ENCODE measurements at places on chromosomes 3 and 15. TPM values are rescaled to one million over a fixed set of nuclear protein-coding genes. Genes with fewer than 3 reads are reported as not detected.

- DNase-seq: no peak
Observed at GRCh38 chr3:65963787-65964677, 74.7 kb downstream of the MAGI1 start.

- no peak for DNase-seq
Observed at GRCh38 chr15:57345584-57345983, 30.7 kb upstream of the CGNL1 start.

DNA sequence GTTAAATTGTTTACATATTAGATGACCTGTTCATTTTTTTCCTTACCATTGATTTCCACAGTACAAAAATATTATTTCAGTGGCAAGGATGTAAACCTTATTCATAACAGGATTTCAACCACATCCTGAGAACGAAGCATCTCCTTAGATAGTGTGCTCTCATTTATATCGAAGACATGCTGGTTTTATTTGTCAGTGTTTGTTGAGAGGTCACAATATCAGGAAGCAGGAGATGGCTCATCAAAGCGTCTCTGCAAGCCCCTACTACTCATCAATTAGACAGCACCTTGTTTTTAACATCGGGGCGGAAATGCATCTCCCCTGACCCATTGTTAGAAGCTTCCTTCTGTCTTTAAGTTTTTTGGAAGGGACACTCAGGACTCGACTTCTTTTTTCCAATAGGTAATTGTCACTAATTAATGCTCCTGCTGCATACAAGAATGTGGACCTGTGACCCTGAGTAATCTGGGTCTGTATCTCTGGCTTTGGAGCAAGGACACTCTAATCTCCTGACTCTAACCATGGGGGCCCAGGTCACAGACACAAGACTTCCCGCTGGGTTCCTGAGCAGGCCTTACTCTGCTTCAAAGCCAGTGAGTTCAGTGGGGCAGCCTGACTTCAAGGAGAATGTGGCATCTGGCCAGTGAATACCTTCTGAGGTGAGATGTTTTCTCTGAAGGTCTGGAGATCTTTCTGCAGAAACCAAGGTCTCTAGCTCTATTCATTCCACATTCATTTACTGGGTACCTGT is 50.3 kb downstream of the MECOM start:
- DNase-seq: no peak

DNA sequence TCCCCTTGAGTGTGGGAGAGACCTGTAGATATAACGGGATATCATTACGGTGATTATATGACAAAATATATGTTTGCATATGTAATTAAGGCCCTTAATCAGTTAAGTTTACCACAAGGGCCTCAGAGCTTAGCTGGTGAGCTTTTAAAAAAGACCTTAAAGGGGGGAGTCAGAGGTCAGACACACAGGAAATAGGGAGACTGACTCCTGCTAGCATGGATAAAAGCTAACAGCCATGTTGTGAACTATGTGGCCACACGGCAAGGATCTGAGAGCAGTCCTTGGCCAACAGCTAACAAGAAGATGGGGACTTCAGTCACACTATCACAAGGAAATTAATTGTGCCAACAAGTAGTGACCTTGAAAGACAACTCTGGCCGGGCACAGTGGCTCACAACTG is 3.1 kb downstream of the STAG1 start:
- no peak for DNase-seq

DNA sequence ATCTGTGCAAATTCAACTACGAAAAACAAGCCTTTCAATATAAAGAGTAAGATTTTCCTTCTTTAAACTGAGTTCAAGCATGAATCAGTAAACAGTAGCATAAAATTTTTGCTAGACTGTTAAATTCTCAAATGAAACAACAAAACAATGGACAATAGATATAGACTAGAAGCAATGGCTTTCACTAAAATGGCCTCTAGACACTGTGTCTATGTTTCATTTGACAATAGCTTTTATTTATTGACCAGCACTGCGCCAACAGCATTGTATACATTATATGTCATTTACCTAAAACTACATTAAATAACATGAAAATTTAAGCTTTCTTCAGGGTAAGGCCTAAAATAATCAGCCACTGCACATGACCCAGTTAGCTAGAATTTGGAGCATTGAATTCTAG is 148.5 kb downstream of the DUT start:
- DNase-seq: no peak

- DNase-seq: no peak
Observed at GRCh38 chr3:8276506-8276905, 225.1 kb upstream of the LMCD1 start.

GRCh38 chr3:37770336-37770735 is 91.3 kb upstream of the CTDSPL start:
- no peak for DNase-seq

- DNase-seq: no peak
Observed at GRCh38 chr15:27062951-27063350, 92.0 kb downstream of the GABRG3 start.

DNA sequence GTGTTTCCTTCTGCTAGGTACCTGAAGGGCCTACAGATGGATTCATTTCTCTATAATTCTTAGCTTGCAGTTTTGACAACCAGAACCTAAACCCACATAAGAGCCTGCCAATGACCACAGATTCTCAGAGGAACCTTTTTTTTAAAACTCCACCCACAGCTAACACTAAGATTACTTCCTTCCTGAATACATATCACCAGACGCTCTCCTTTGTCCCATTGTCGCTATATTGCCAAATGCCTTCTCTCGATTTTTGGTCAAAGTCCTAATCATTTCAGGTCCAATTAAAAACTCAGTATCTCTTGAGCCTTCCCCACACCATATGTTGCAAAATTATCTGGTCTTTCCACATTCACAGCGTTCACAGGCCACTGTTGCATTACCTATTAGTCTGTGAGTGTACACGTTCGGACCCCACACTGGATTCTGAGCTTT is 12.4 kb downstream of the ZNF710 start:
- DNase-seq: no peak

DNA sequence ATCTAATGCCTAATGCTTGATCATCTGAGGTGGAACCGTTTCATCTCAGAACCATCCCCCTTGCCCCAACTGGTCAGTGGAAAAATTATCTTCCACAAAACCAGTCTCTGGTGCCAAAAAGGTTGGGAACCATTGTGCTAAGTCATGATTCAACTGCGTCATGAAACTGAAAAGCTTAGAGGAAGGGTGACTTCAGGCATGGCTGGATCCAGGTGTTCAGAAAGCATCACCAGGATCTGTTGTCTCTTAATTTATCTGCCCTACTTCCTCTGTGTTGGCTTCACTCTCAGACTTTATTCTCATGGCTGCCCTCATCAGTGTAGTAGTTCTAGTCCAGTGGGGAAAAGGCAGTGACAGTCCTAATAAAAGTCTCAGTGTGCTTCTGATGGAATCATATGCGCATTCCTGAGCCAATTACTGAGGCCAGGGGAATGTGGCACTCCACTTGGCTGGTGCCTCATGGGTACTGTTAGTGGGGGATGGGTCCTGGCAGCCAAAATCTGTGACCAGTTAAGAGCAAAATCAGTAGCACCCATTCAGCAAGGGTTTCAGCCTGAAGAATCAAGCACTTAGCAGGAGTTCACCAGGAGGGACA is 110.3 kb downstream of the WNT5A start:
- no peak for DNase-seq

DNA sequence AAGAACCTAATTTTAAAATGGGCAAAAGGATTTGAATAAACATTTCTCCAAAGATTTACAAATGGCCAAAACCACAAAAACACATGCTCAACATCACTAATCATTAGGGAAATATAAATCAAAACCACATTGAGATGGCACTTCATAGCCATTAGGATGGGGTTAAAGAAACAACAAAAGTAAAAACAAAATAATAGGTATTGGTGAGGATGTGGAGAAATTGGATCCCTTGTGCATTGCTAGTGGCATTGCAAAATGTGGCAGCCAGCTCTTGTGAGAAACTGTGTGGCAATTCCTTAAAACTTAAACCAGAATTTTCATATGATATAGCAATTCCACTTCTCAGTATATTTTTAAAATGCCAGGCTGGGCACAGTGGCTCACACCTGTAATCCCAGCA is 126.5 kb downstream of the STT3B start:
- no peak for DNase-seq

DNA sequence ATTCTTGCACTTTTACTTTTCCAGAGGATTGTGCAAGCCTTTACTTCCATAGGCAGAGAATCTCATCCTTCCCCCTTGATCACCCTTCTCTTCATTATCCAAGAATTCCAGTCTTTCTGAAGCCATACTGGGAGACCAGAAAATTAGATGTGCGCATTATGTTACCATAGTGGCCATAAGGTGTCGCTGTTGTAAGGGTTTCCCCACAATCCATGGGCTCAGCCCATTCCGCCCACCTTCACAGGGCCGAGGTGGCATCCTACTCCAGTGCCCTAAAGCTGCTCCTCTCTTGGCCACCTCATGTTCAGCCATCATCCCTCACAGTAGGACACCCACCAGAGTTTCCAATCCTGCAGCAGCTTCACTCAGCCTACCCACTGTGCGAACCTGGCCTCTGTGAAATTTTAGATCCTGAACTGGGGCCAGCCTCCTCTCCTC is 35.0 kb downstream of the CTSH start:
- DNase-seq: no peak

DNA sequence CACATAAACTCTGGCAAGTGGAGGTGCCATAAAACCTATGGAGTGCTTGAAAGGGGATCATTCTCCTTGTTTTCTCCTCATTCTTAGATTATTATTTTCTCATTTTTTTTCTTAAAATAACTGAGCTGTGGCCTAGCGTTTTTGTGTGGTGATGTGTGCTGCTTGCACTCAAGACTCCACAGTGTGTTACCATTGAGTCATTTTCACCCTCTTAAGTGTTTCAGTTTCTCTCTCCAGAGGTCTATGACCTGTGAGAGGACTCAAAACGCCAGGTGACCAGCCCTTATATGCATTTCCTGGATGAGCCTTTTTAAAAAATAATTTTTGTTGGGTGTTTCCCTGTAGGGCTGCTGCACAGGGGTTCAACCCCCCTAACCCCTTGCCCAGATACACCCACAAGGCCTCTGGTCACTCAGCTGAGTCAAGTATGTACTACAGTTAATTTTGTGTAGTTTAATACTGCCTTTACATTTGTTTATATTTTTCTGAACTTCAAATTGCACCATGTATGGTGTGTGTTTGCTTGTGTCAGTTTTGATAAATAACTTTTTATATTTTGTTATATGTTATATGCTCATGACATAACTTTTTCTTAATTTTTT is 15.4 kb upstream of the BTLA start:
- DNase-seq: no peak

DNA sequence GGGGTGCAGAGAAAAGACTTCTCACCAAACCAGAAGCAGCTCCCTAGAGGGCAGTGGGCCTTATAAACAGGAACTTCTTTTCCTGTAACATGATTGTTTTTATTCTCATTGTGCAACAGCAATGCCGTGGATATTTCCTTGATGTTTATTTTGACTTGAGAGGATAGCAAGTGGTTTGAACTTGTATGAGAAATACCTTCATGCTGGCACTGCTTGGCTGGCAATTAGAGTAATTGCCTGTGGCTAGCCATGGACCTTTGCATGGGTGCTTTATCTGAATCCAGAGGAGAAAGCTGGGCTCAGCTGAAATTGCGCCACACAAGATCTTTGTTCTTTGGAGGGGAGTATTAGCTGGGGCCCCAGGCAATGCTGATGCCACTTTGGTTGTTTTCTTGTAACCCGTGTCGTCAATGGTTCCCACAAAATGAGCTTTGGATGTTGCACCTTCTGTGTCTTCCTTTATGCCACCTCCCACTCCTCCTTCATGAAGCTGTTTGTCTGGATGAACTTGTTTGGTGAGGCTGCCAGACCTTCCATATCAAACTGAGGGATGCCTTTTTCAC is 37.9 kb downstream of the CMTM8 start:
- DNase-seq: no peak

GRCh38 chr15:74392451-74392830 is 25.0 kb upstream of the CYP11A1 start:
- DNase-seq: no peak

GRCh38 chr15:100253640-100254039 is 88.1 kb downstream of the ADAMTS17 start:
- no peak for DNase-seq

DNA sequence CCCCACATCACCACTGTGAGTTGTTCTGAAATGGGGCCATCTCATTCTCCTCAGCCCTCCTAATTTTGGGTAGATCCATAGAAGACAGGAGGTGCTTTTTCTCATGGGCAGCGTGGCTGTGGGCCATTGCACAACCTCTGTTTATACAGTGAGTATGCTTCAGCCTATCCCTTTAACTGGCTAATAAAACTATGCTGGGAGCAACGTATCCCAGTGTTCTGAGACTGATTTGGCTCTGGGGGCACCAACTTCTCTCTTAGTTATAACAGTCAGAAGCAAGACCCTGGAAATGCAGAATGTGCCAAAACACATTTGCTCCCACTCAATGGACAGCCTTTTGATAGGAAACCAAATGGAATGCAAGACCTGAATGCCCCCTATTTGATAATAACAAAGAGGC is 97.1 kb upstream of the ICE2 start:
- no peak for DNase-seq

DNA sequence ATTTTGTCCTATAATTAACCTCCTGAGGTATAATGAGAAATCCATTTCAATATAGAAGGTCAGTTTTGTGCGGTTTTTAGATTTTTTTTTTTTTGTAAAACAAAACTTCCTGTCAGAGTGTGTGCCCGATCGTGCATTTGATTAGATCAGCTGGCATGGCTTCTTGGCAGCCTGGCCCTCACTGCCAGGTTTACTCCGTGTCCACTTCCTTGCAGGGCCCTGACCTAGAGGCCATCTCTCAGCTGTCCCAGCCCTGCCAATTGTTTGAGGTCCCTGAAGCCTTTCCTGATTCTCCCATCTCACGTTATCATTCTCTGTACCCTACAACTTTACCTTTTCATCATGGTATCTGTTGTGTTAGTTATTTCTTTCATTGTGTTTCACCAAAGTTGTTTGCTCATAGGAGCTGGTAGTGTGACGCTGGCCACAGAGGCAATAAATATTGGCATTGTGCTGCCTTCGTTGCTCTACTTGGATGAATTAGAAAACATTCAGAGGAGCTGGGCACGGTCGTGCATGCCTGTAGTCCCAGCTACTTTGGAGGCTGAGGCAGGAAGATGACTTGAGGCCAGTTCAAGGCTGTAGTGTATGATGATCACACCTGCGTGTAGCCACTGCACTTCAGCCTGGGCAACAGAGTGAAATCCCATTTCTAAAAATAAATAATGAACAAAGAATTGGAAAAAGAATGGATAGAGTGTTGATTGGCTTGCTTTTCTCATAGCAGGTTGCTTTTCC is 202.0 kb downstream of the GHSR start:
- DNase-seq: no peak

- no peak for DNase-seq
Observed at GRCh38 chr15:64619880-64620839, 155.2 kb downstream of the RBPMS2 start.

GRCh38 chr3:39185959-39186691 is 6.3 kb downstream of the XIRP1 start:
- DNase-seq: no peak

CACNA1D gene
- not detected for polyA plus RNA-seq

UBAP1L gene
- not detected for polyA plus RNA-seq

PGBD4 gene
- polyA plus RNA-seq: 1.4 TPM

STRC gene
- polyA plus RNA-seq: not detected

CSNK1G1 gene
- 15.1 TPM for polyA plus RNA-seq

ILDR1 gene
- 0.21 TPM for polyA plus RNA-seq

SLC24A5 gene
- polyA plus RNA-seq: not detected

UBP1 gene
- polyA plus RNA-seq: 9.3 TPM

SLC33A1 gene
- 16.6 TPM for polyA plus RNA-seq

All from CD4-positive, CD25-positive, alpha-beta regulatory T cell (primary cell).